B cell (primary cell): ENCODE measurements at places on chromosomes 1 and 21.

- H3K27ac ChIP-seq: no peak overlapping the region
- H3K36me3 ChIP-seq: no peaks in the 10 kb centered on the region
- H3K27me3 ChIP-seq: no peaks in the 10 kb centered on the region
- DNase-seq: no peak
- H3K4me1 ChIP-seq: no peaks in the 10 kb centered on the region
These were observed 88.3 kb downstream of the COL24A1 start for GRCh38 chr1:86068271-86068721.

- no peak overlapping the region for H3K27ac ChIP-seq
- H3K4me1 ChIP-seq: no peaks in the 10 kb centered on the region
- no peak for DNase-seq
- no peak overlapping the region for H3K4me3 ChIP-seq
- H3K36me3 ChIP-seq: no peaks in the 10 kb centered on the region
- no peaks in the 10 kb centered on the region for H3K27me3 ChIP-seq
These were observed 1046.2 kb downstream of the BRINP3 start for GRCh38 chr1:189431447-189431846.

- H3K27me3 ChIP-seq: no peaks in the 10 kb centered on the region
- H3K36me3 ChIP-seq: peaks cover 29% of the 10 kb centered on the region
- peak overlapping the region; percentile 40 for H3K27ac ChIP-seq
These were observed 7.9 kb upstream of the GNPAT start for GRCh38 chr1:231232870-231233734.

DNA sequence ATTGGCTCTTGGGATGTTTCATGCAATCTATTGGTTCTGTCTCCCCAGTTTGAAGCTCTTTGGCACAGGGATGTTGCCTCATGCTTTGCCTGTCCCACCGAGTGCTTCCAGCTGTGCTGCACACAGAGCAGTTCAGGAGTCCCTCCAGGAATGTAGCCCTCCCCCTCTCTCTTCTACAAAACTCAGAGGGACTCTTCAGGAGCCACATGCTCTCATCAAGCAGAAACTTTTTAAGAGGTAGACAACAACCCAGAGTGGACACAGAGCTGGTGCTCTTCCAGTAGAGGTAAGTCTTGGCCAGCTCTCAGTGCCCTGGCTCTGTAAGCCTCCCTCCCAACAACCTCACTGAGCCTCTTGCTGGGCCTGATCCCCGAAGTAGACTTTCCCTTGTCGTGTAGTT lies 11.6 kb upstream of the ZNF697 start:
- H3K4me1 ChIP-seq: no peaks in the 10 kb centered on the region
- no peaks in the 10 kb centered on the region for H3K36me3 ChIP-seq
- H3K4me3 ChIP-seq: no peak overlapping the region
- no peak for DNase-seq

DNA sequence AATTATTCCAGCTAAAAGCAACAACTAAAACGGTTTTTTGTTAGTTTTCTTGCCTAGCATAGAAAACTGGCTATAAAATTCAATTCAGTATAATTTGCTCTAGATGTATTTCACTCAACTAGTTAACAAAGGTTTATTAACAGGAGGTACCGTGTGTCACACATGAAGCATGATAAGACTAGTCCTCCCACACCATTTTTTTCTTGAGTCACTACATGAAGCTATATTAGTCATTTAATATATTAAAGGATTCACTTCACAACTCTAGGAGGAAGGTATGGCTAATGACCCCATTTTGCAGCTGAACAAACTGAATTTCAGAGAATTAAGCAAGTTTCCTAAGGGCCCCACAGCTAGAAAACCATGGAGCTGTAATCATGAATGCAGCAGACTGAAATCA lies 307.8 kb upstream of the USP25 start:
- no peaks in the 10 kb centered on the region for H3K4me1 ChIP-seq
- no peak for DNase-seq
- H3K27ac ChIP-seq: no peak overlapping the region
- H3K36me3 ChIP-seq: no peaks in the 10 kb centered on the region
- H3K27me3 ChIP-seq: no peaks in the 10 kb centered on the region

DNA sequence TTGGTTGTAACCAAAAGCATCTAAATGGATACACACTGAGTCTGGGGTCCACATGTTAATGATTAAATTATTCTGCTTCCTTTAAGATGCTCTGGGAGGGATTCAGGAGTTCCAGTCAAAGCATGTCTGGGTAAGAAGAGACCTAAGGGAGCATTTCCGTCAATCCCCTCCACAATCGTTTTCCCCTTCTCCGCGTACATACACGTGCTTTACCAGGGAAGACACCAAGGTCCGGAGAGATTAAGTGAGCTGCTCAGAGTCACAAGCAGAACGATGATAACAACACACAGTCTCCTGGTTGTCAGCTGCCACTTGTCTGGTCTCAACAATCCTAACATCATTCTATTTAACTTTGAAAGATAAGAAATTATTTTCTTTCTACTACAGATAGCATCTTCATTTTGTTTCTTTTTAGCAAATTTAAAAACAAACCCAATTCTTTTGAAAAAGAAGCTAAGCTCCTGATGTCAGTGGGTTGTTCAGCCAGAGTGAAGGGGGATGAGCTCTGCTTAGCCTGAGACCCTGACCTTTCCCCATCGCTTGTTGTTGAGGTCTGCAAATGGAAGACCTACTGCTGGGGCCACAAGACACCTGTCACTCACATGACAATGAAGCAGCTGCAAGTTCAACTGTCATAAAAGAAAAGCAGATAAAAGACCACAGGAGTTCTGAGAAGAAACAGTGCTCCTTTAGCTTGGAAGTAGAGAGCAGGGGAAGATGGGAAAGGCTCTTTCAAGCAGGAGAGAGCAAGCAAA lies 4.5 kb downstream of the PAFAH2 start:
- H3K36me3 ChIP-seq: no peaks in the 10 kb centered on the region
- H3K4me3 ChIP-seq: no peak overlapping the region
- no peaks in the 10 kb centered on the region for H3K27me3 ChIP-seq
- peaks cover 23% of the 10 kb centered on the region for H3K4me1 ChIP-seq

GRCh38 chr1:53461323-53462044 lies 2.3 kb downstream of the DMRTB1 start:
- no peak overlapping the region for H3K4me3 ChIP-seq
- no peaks in the 10 kb centered on the region for H3K36me3 ChIP-seq
- no peaks in the 10 kb centered on the region for H3K27me3 ChIP-seq
- H3K4me1 ChIP-seq: no peaks in the 10 kb centered on the region
- DNase-seq: no peak

GRCh38 chr1:243293941-243294722 lies 38.3 kb downstream of the SDCCAG8 start:
- H3K4me1 ChIP-seq: no peaks in the 10 kb centered on the region
- no peak overlapping the region for H3K4me3 ChIP-seq
- peaks cover 9% of the 10 kb centered on the region for H3K36me3 ChIP-seq
- H3K27me3 ChIP-seq: no peaks in the 10 kb centered on the region

DNA sequence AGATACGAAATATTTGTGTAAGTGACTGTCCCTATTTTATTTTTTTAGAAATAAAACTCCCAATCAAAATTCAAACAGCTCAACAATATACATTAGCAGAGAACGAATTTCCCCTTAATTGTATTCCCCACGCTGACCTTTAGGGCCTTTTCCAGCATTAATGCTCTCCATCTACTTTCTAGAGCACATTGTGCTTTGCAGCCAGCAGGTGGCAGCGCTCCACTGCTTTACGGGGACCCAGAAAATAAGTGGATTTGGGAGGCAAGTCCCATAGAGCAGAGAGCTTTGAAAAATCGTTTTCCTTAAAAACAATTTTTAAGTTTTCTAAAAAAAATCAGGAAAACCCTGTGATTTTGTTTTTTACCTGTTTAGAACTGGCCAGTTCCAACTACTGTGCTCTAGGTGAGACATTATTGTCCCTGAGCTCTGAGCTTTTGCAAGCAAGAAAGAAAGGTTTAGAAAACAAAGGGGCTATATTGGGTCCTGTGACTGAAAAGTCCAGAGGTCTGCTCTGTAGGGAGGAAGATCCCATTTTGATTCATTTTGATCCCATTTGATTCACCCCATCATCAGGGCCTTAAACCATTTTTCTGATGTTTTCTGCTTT lies 144.4 kb upstream of the ZNF644 start:
- DNase-seq: peak; percentile 41
- H3K27me3 ChIP-seq: no peaks in the 10 kb centered on the region
- no peak overlapping the region for H3K27ac ChIP-seq
- no peak overlapping the region for H3K4me3 ChIP-seq
- H3K36me3 ChIP-seq: no peaks in the 10 kb centered on the region
